ENCODE measurements at places on chromosomes 1 and 21. TPM values are rescaled to one million over a fixed set of nuclear protein-coding genes. Genes with fewer than 3 reads are reported as not detected.

The TM2D1 gene
- total RNA-seq, result 28.7 TPM

The PADI4 gene
- 1.9 TPM for total RNA-seq

The WRAP73 gene
- total RNA-seq, result 39.9 TPM

The KRTAP26-1 gene
- total RNA-seq, result not detected

The AQP10 gene
- total RNA-seq, result not detected

The TFF2 gene
- not detected for total RNA-seq

The KRTAP13-2 gene
- not detected for total RNA-seq

The HENMT1 gene
- total RNA-seq, result 21.1 TPM
